ENCODE measurements at places on chromosomes 13 and 19.

DNA sequence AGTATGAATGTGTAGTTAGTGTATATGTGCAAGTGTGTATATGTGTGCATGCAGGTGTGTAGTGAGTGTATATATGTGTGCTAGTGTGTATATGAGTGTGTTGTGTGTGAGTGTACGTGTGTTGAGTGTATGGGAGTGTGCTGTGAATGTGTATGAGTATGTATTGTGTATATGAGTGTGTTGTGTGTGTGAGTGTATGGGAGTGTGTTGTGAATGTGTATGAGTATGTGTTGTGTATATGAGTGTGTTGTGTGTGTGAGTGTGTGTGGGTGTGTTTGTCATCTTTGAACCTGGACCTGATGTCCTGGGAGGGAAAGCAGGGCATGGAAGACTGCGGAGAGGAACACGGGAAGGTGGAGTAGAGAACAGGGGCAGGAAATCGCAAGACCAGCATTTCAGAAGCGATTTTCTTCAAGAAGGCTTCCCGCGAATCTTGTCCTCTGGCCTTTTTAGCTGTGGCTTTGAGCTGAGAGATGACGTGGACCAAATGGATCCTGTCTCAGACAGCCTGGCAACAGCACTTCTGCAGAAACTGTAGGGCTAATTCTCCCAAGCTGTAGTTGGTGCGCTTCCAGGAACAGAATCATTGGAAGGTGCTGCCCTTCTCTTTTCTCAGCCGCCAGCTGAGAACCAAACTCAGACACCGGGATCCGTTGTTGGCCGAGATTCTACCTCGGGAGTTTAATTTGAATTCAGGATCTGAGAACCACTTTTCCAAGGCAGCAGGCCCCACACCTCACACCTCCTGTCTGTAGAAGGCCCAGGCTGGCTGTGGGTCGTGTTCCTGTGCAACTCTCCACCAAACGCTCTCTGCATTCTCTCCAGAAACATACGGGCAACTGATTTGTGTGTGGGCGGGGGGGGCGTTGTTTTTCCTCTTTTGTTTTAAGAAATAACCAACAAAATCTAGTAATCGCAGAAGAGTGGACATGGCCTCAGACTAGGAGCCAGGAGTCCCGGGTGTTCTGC is 94.7 kb upstream of the RAP2A start:
- no peak for DNase-seq

DNA sequence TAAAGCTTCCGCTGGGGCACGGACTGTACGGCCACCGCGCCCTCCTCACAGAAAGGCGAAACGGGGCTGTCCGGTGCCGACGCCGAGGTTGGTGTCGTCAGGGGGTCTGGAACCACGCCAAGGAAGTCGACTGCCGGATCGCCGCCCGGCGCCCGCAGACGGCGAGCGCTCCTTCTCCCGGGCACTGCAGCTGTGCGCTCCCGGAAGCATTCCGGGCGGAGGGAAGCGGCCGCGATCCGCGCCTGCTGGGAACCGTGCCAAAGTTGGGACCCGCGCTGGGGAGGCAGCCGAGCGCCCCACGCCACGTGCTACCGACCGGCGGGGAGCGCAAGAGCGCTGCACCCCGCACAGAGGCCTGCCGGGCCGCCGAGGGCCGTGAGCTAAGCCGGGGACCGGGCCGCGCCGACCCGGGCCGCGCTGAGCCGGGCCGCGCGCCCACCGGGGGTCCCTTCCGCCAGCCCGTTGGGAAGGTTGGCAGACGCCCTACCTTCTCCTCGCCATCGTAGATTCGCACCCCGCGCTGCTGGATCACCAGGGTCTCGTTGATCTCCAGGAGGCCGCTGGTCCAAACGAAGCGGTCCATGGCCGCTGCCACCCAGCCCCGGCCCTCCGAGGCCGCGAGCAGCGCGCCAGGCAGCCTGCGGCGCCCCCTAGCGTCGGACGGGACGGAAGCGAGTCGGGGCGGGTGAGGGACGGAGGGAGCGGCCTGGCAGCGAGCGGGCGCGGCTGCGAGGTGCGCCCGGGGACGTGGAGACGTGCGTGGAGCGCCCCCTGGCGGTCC is at the start of gene VPS36:
VPS36 (minus strand) TSS at position 623 of the 781 bp plus-strand sequence; CDS start at position 583, 40 bp downstream.
- peak; percentile 93 for DNase-seq

DNA sequence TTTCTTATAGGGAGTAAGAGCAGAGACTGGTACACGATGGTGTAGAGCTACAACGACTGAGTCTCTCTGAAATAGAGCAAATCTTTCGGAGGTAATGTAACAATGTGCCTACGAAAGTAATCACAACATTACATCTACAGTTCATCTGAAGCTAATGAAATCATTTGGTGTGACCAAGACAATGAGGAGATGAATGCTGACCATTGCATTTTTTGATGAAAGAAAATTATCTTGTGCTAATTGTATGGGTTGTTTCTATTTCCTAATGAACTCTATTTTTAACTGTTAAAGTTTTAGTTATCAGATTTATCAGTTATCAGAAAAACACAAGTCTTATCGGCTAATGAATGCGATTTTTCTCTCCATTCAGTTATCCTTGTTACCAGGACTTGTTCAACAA is 913.4 kb downstream of the SLITRK6 start:
- no peak for DNase-seq

DNA sequence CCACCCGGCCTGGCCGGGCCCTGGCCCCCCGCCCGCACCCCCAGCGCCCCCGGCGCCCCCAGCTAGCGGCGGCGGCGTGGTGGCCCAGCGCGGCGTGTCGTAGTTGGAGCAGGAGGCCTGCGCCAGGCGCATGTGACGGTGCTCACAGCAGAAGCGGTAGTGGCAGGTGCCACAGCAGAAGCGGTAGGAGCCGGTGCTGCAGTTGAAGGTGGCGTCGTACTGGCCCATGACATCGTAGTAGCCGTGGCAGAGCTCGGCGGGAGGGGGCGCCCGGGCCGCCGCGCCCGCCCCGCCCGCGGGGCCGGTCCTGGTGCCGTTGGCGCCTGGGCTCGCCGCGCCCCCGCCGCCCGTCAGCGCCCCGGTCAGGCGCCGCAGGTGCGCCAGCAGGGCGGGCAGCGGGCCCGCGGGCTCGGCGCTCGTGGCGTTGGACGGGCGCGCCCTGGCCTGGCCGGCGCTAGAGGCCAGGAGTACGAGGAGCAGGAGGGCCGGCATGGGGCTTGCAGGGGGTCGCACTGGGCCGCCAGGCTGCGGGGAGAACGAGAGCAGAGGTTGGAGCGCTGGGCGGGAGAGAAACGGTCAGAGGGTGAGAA is 633 bp downstream of the SHISA7 start:
- peak; percentile 47 for DNase-seq

DNA sequence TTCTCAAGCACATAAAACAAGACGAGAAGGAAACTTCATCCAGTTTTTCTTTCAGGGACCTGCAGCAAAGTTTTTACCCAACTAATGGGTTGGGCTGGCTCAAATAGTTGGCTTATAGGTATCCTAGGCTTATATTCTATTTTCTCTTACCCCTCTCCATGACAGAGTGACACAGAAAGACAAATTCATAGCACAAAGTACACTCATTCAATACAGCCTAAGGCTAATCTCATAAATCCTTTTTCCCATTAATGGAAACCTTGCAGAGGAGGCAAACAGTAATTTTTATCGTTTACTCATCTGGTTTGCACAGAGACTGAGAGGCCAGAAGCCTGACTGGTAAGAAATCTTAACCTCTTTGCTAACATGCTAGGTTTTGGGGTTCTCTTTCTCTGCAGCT is 1589.9 kb downstream of the SLITRK1 start:
- DNase-seq = no peak

- DNase-seq = no peak
Measured at GRCh38 chr13:48949566-48950500, 25.9 kb upstream of the FNDC3A start.

GRCh38 chr19:29364224-29364726 is 151.3 kb upstream of the UQCRFS1 start:
- no peak for DNase-seq
